ENCODE measurements at places on chromosomes 13 and 19. TPM values are rescaled to one million over a fixed set of nuclear protein-coding genes. Genes with fewer than 3 reads are reported as not detected.

SIGLEC8 gene
- not detected for total RNA-seq

RNASEH2B gene
- 23.8 TPM for total RNA-seq

CABP5 gene
- not detected for total RNA-seq

ZNF682 gene
- total RNA-seq, result 3.0 TPM

LILRA1 gene
- total RNA-seq, result not detected

FUT2 gene
- total RNA-seq, result not detected

PCP2 gene
- not detected for total RNA-seq

TMEM190 gene
- not detected for total RNA-seq

C5AR2 gene
- total RNA-seq, result not detected

B3GNT8 gene
- 4.5 TPM for total RNA-seq

MICU2 gene
- total RNA-seq, result 62.9 TPM

PSG11 gene
- total RNA-seq, result not detected

RNF113B gene
- total RNA-seq, result not detected

PPAN gene
- 26.0 TPM for total RNA-seq

SIAH3 gene
- not detected for total RNA-seq

THSD8 gene
- total RNA-seq, result not detected

CEACAM8 gene
- total RNA-seq, result not detected

KMT5C gene
- 10.1 TPM for total RNA-seq

FFAR3 gene
- total RNA-seq, result not detected

OPA3 gene
- 6.5 TPM for total RNA-seq

FLT1 gene
- 1.3 TPM for total RNA-seq

TGFBR3L gene
- total RNA-seq, result 0.58 TPM

FLT3 gene
- not detected for total RNA-seq
